HCT116 (cell line): ENCODE measurements at places on chromosomes 5 and 9. TPM values are rescaled to one million over a fixed set of nuclear protein-coding genes. Genes with fewer than 3 reads are reported as not detected.
A peak's percentile ranks its signal among the peaks of the same experiment; 100 is the strongest.

GRCh38 chr9:3698531-3698930, 172.7 kb upstream of the RFX3 start:
- H3K4me1 ChIP-seq: no peaks in the 10 kb centered on the region
- no peaks in the 10 kb centered on the region for H3K27me3 ChIP-seq
- H3K4me3 ChIP-seq: no peak overlapping the region
- no peak overlapping the region for H3K27ac ChIP-seq
- H3K36me3 ChIP-seq: no peaks in the 10 kb centered on the region

- H3K4me1 ChIP-seq: peaks cover 29% of the 10 kb centered on the region
- peak; percentile 23 for DNase-seq
- no peak overlapping the region for H3K4me3 ChIP-seq
- H3K36me3 ChIP-seq: no peaks in the 10 kb centered on the region
Observed at GRCh38 chr5:148623741-148624140, 30.6 kb downstream of the HTR4 start.

DNA sequence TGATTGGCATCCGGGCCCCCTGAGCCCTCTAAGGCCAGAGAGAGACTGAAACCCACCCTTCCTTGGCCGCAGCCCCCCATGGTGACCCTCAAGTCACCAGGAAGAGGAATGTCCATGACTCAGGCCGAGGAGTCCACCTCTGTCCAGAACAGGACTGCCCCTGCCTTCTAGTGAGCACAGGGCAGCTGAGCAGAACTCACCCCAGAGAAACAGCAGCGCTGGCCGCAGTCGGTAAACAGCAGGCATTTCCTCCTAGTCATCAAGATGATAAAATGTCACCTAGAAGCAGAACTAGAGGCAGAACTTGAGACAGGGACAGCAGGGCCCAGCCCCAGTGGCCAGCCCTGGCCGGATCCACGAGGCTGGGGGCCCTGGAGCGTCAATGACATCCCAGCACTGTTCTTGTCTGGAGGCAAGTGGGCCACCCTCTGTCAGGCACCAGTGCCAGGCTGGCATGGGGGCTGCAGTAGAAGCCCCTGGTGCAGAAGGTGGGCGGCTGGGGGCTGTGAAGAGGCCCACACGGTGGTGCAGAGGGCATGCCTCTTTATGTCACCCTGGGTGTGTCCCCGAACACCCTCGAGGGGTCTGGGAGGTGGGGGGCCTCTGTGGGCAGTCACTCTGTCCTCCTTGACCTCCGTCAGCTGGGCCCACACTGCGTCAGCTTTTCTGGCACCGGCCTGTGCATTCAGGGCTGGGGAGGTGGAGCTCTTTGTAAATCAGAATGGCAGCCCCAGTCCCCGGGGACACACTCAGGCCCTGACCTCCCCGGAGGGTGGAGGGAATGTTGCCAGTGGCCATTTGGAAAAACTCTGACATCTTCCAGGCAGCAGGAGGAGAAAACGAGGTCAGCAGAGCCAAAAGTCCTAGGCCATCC, 83.0 kb downstream of the NTNG2 start:
- H3K36me3 ChIP-seq: no peaks in the 10 kb centered on the region
- peaks cover 24% of the 10 kb centered on the region for H3K4me1 ChIP-seq
- H3K4me3 ChIP-seq: no peak overlapping the region
- no peak overlapping the region for H3K27ac ChIP-seq
- no peaks in the 10 kb centered on the region for H3K27me3 ChIP-seq

DNA sequence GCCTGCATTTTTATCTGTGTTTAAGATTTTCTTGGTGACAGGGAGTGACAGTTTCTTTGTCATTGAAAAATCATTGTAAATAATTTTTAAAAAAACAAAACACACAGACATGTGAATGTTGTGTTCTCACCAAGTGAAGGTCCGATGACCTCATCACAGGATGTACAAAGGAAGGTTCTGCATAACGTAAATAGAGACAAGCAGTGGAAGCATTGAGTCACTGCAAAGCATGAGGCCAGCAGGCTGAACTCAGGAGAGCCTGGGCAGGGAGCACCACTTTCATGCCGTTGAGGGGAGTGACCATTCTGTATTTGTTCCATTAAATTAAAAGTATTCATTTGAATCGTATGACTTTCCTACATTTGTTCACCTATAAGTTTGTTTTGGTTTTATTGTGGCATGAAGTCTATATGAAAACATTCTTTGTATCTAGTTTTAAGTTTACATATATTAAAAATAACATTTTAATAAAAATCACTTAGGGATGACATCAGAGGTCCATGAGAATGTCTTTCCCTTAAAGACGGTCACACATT, 70.4 kb upstream of the TLE1 start:
- no peaks in the 10 kb centered on the region for H3K36me3 ChIP-seq
- no peaks in the 10 kb centered on the region for H3K27me3 ChIP-seq
- no peak overlapping the region for H3K4me3 ChIP-seq
- peak; percentile 21 for DNase-seq
- no peaks in the 10 kb centered on the region for H3K4me1 ChIP-seq
- no peak overlapping the region for H3K27ac ChIP-seq

The FOXD4L4 gene
- 0.52 TPM for total RNA-seq

DNA sequence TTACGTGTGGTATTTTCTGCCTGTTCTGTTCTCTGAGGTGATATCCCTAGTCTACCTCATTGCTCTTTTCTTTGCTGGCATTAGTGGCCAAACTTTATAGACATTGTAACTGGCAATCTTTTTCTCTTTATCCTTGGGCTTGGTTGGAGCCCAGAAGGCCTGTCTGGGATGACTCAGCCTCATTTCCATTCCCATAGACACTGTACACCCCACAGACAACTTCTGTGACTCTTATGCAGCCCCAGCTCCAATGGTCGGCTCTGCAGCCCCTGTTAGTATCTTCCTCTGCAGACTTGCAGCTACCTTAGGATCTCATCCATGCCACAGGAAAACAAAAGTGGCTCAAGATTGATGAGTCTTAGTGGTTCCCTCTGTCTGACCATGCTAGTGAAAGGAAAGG, 79.8 kb downstream of the CFAP95 start:
- H3K36me3 ChIP-seq: no peaks in the 10 kb centered on the region
- no peak overlapping the region for H3K27ac ChIP-seq
- DNase-seq: no peak
- H3K4me3 ChIP-seq: no peak overlapping the region
- H3K27me3 ChIP-seq: no peaks in the 10 kb centered on the region

DNA sequence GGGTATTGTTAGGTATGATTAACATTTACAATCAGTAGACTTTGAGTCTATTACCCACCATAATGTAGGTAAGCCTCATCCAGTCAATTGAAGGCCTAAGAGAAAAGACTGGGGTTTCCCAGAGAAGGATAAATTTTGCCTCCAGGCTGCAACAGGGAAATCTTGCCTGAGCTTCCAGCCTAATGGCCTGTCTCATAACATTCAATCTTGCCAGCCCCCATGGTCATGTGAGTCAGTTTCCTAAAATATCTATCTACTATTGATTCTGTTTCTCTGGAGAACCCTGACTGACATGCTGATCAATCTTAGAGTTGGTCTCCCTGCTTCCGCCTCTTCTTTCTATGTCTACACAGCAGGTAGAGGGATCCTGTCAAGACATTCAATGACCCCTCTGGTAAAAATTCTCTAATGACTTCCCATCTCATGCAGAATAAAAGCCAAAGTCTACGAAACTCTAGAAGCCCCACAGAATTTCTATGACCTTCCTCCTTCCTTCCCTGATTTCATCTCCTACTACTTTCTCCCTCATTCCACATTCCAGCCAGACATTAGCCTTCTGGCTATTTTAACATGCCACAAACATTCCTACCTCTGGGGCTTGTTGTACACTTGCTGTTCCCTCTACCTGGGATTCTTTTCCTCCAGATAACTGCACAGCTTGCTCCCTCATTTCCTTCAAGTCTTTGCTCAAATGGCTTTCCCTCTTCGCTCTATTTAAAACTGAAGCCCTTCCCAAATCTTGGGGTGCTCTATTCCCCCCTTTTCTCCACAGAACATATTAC, 60.2 kb downstream of the FBXW11 start:
- no peak overlapping the region for H3K27ac ChIP-seq
- no peaks in the 10 kb centered on the region for H3K27me3 ChIP-seq
- DNase-seq: no peak
- no peaks in the 10 kb centered on the region for H3K36me3 ChIP-seq
- no peaks in the 10 kb centered on the region for H3K4me1 ChIP-seq

DNA sequence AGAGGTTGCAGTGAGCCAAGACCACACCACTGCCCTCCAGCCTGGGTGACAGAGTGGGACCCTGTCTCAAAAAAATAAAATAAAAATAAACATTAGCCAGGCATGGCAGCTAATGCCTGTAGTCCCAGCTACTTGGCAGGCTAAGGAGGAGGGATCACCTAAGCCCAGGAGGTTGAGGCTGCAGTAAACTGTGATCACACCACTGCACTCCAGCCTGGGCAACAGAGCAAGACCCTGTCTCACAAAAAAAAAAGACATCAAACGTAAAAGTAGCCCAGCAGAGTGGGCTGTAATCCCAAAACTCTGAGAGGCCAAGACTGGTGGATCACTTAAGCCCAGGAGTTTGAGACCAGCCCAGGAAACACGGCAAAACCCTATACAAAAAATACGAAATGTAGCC, 19.0 kb downstream of the UIMC1 start:
- H3K27me3 ChIP-seq: no peaks in the 10 kb centered on the region
- DNase-seq: no peak
- peaks cover 7% of the 10 kb centered on the region; the same call in 1 of the 2 replicates for H3K36me3 ChIP-seq
- H3K4me1 ChIP-seq: no peaks in the 10 kb centered on the region

DNA sequence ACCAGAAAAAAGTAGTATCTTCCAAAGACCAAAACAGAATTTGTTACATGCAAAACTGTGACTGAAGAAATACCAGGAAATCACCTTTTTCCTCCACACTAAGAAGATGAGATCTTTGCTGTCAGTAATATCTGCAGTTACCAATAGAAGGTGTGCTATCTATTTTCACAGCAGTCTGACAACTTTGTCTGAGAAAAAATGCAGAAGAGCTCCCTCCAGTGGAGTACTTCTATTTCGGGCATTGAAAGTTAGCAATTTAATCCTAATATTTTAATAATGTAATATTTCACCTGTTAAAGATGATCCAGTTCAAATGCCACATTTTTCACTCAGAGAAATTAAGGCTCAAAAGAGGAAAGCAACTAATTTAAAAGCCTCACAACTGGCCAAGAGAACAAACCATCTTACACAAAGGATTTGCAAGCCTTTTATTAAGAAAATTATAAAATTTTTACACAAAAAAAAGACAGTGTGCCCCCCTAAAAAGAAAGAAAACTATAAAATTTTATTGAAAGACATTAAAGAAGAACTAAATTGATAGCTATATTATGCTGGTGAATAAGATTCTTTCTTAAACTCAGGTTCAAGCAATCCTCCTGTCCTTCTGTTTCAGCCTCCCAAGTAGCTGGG, 50.6 kb downstream of the DEPDC1B start:
- no peak overlapping the region for H3K4me3 ChIP-seq
- H3K36me3 ChIP-seq: no peaks in the 10 kb centered on the region
- peak; percentile 33 for DNase-seq
- H3K4me1 ChIP-seq: peaks cover 9% of the 10 kb centered on the region
- no peak overlapping the region for H3K27ac ChIP-seq

The WWC1 gene
- total RNA-seq: 52.6 TPM

DNA sequence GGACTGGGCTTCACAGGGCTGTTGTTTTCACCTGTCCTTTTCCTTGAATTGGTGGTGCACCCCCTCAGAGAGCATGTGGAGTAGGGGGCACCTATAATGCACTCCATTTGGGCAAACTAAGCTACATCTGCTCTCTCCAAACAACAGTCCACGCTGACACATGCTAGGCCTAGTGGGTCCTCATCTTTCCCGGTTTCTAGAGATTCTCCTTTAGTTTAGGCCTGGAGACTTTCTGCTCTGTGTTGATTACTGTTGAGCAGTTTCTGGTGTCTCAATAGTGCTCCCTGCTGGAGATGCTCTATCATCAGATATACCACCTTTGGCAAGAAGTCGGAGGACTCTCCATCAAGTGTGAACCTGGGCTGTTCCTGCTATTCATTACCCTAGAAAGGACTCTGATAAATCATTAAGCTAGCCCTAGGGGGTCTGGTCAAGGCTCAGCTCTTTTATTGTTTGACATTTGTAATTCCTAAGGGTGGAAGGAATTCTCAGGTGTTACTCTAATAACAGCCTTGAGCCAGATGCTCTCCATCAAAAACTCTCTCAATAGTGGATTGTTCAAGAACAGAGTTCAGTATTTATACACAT, 64.0 kb upstream of the FYB1 start:
- no peak overlapping the region for H3K27ac ChIP-seq
- H3K36me3 ChIP-seq: no peaks in the 10 kb centered on the region
- no peaks in the 10 kb centered on the region for H3K4me1 ChIP-seq
- H3K27me3 ChIP-seq: no peaks in the 10 kb centered on the region
- peak; percentile 12 for DNase-seq

DNA sequence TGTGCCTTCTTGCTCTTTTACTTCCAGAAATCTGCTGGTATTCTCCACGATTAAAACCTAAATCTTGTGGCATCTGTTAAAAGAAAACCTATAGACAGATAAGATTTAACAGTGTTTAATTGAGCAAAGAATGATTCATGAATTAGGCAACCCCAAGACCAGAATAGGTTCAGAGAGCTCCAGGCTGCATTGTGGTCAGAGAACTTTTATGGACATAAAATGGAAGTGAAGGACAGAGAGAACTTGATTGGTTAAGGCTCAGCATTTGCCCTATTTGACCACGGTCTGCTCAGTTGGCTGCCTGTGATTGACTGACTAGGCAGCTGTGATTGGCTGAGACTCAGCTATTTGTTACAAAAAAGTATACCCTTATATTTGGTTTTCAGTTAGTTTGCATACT, 10.4 kb upstream of the SLC36A2 start:
- H3K27me3 ChIP-seq: peaks cover 4% of the 10 kb centered on the region; the same call in 1 of the 2 replicates
- no peak overlapping the region for H3K27ac ChIP-seq
- H3K4me1 ChIP-seq: no peaks in the 10 kb centered on the region
- no peak overlapping the region for H3K4me3 ChIP-seq
- DNase-seq: no peak
- H3K36me3 ChIP-seq: no peaks in the 10 kb centered on the region

The LRRTM2 gene
- total RNA-seq: not detected

- no peaks in the 10 kb centered on the region for H3K4me1 ChIP-seq
- H3K36me3 ChIP-seq: no peaks in the 10 kb centered on the region
- no peaks in the 10 kb centered on the region for H3K27me3 ChIP-seq
- H3K27ac ChIP-seq: no peak overlapping the region
- no peak overlapping the region for H3K4me3 ChIP-seq
Observed at GRCh38 chr9:77975036-77975435, 56.6 kb downstream of the GNAQ start.

GRCh38 chr9:109460576-109460975, 37.5 kb downstream of the PTPN3 start:
- no peak overlapping the region for H3K4me3 ChIP-seq
- DNase-seq: no peak
- H3K36me3 ChIP-seq: peaks cover 3% of the 10 kb centered on the region; the same call in 1 of the 2 replicates
- no peak overlapping the region for H3K27ac ChIP-seq

The BTNL3 gene
- not detected for total RNA-seq

GRCh38 chr5:78964889-78965288, 20.2 kb downstream of the ARSB start:
- peak; percentile 48 for DNase-seq
- no peaks in the 10 kb centered on the region for H3K4me1 ChIP-seq
- H3K27me3 ChIP-seq: no peaks in the 10 kb centered on the region
- no peak overlapping the region for H3K27ac ChIP-seq
- no peak overlapping the region for H3K4me3 ChIP-seq

GRCh38 chr5:95526871-95527270, 27.9 kb downstream of the SKIC3 start:
- H3K4me1 ChIP-seq: no peaks in the 10 kb centered on the region
- H3K27ac ChIP-seq: no peak overlapping the region
- H3K36me3 ChIP-seq: peaks cover 11% of the 10 kb centered on the region; the same call in 1 of the 2 replicates
- no peaks in the 10 kb centered on the region for H3K27me3 ChIP-seq
